ENCODE measurements at places on chromosomes 6 and 20.

GRCh38 chr20:39133201-39133600 is 171.1 kb downstream of the DHX35 start:
- DNase-seq: no peak

- no peak for DNase-seq
Measured at GRCh38 chr20:62244644-62245108, 6.4 kb downstream of the OSBPL2 start.

DNA sequence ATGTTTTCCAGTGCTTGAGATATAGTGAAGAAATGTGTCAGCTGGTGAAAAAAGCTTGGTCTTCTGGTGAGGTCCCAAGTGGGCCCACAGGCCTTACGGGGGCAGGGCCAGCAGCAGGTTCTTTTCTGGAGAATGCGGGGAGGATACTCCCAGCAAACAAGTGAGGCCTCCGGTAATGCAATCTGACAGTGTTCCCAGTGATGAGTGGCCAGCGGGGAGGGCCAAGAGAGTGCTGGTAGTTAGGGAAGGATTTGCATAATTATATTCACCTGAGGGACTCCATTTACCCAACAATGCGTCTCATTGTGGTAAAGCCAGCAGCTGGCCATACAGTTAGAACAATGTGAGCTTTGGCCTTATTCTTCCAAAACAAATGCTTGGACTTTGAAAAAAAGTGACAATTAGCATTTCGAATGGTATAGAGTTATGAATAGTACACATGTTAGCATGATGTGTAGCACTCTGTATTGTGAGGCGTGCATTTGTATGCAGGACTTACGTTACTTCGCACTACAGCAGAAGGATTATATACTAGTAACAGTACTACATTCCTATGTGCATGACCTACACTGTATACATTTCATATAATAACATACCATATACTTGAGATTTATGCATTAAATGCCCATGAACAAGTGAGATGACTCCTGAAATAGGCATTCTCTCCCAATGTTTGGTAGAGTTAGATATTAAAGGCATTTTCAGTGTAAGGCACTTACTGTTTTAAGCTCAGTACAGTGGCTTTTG is 69.8 kb downstream of the MYB start:
- DNase-seq: no peak

DNA sequence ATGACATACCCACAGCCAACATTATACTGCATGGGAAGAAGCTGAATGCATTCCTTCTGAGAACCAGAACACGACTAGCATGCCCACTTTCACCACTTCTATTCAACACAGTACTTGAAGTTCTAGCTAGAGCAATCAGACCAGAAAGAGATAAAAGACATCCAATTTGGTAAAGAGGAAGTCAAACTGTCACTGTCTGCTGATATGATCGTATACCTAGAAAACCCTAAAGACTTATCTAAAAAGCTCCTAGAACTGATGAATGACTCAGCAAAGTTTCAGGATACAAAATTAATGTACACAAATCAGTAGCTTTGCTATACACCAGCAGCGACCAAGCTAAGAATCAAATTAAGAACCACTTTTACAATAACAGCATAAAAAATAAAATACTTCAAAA is 60.5 kb downstream of the EYS start:
- no peak for DNase-seq

DNA sequence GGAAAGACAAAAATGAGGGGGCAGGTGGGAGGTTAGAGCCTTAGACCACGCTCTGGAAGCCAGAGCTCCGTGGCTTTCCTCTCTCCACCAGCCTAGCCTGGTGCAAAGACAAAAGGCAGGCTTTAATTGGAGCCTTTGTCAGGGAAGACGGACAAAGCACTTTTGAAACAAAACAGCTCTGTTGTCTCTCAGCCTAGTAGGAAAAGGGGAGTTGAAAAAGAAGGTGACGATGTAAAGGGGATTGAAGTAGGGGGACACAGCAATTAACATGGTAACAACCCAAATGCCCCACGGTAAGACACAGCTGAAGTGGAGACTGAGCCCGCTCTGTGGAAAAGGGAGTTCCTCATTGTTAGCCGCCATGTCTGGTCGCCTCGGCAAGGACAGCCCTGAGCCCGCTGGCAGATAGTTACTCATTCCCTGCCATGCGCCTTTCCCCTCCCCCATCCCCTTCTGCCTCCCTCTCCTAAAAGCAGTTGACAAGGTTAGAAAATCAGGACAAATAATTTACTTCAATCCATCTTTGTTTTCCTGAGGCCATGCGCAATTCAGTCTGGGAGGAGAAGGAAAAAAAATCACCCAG is 93.0 kb downstream of the TCP11 start:
- DNase-seq: no peak

GRCh38 chr20:10519361-10520046 is 84.4 kb downstream of the SLX4IP start:
- no peak for DNase-seq

DNA sequence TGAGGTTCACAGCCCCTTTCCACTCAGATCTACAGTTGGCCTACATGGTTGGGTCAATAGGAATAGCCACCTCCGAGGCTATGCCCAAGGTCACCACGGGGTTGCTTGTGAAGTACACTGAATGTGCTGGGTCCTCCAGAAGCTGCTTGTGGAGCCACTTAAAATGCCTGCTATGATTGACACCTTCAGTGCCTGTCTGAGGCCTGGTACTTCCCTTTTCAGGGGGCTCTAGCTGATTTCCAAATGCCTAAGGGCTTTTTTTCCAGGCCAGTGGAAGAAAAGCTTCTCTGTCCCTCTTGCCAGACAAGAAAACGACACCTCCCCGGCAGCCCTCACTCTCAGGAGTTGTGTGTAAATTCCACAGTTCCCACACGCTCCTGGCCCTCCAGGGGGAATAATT is 6.3 kb upstream of the NXT1 start:
- peak; percentile 54 for DNase-seq

DNA sequence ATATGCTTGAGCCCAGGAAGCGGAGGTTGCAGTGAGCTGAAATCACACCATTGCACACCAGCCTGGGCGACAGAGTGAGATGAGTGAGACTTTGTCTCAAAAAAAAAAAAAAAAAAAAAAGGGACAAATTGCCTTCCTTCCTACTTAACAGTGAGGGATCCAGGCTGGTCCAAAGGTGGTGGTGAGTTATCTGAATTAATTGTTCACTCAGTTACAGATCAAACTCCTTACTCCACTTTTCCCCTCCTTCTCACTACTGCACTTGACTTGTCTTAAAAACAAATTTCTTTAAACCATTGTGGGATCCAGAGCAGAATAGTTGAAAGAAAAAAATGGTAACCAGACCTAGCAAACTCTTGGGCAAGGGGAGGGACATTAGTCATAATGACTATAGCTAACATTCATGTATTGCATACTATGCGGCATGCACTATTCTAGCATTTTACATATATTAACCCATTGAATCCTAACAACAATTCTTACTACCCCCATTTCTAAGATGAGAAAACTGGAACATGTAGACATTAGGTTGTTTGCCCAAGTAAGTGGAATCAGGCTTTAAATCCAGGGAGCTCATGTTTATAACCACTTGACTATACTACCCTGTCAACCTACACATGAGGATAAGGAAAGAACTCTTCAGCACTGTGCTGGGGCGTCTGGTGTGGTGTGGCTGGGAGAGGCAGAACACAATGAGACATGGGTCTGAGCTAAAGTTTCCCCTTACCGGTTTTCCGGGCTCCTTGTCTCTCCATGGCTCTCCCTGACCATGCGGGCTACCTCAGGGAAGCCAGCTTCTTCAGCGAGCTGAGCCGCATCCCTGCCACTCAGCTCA is 1.5 kb downstream of the GPANK1 start:
- DNase-seq: no peak

DNA sequence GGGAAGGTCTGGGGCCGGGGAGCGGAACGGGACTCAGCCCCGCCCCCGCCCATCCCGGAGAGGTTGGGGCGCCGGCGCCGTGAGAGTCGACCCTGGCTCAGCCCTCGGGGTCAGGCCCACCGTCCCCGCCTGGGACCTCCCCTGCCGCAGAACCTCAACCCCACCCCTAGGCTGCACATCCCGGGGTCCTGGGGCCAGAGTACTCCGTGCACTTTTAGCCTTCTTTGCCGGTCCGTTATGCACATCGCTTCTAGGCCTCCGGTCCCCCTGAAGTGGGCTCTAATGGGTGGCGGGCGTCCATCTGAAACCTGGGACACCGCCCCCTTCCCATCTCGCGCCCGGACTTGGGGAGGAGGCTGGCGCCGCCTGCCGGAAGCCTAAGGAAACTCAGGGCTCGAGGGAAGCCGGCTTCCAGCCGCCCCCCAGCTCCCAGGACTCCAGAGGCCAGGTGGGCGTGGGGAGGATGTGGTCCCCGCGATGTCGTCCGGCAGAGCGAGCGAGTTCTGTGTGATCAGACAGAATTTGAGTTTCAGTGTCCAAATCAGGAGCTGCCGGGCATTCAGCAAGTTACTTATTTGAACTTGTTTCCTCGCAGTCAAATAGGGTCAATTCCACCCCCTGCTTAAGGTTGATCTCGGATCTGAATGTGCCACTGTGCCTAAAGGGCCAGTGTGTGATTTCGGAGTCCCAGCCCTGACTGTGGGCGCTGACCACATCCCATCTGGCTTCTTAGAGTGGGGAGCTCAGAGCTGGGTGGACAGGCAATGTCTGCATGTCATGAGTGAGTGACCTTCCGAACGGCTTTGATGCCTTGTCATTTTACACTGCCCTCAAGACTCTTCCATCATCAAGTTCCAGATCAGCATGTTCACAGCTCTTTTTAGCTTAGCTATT is 47.6 kb downstream of the CPXM1 start:
- peak; percentile 57 for DNase-seq

DNA sequence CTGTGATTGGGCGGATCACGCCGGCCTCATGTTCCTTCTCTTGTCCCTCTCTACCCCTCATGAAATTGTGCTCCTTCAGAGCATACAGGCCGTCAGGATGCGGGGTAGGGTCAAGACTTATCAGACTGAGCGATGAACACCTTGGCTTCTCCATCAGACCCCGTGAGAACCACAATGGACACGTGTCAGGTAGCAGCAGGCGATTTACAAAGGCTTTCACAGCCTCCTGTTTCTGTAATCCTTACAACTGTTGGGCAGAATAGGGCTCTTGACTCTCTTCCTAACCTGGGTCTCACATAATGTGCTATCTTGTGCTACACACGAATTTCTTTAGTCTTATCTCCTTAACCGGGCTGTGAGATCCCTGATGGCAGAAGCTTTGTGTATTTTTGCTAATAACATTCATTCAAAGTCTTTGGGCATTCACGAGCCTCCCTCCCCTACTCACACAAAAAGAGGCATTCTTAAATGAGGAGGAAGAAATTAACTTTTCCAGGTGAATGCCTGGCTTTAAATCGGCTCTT is 122.9 kb upstream of the SLC22A23 start:
- DNase-seq: no peak

DNA sequence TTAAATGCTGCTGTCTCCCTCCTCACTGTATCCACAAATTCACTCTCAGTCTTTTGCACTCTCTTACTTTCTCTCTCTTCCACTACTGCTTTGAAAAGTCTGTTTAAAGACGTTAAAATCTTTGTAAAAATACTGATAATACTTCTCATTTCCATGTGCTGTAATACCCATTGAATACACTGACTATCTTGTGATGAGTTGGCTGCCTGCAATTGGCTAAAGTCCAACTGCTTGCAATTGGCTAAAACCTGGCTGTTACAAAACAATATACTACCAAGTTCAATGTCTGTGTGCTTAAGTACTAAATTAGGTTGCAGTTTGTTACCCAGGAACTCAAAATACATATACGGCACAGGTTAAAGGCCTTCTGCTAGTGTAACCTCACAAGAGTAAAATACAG is 264.8 kb downstream of the THBS2 start:
- no peak for DNase-seq

GRCh38 chr6:151690303-151690702 is 117.2 kb upstream of the ESR1 start:
- DNase-seq: no peak

DNA sequence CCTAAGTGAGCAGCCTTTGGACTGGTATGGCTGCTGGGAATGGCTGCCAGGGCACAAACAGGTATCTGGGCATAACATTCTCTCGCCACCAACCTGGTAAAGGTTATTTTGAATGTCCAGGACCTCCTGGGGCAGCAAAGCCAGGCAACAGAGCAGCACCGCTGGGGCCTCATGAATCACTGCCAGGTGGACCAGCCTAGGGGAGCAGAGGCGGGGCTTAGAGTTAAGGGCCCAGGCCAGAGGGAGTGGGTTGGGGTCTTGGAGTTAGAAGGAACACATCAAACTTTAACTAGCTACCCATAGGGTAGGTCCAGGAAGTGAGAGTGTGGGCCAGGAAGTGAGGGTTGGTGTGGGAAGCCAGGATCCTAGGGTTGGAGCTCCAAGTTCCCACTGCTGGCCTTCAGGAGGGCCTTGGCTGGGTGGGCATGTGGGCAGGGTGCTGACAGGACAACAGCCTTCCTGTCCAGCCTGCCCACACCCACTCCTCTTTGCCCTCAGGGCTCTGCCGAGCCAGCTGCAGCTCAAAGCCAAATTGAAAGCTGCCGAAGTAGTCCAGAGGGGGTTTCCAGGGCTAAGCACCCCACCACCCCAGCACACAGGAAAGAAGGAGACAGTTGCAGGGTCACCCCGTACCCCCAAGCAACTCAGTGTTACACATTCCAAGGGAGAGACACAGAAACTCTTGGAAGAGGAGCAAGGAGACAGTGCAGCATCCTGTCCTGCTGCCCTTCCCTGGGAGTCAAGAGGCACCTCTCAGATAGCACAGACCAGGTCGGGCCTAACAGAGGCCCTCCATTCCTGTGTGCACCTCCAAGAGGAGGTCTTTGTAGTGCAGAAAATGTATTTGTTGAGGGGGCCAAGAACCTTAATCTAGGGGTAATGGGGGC is 2.6 kb downstream of the NFKBIE start:
- peak; percentile 18 for DNase-seq

GRCh38 chr6:158630938-158631616 is 13.5 kb downstream of the DYNLT1 start:
- DNase-seq: no peak

GRCh38 chr6:132344811-132345210 is 56.5 kb downstream of the MOXD1 start:
- no peak for DNase-seq

DNA sequence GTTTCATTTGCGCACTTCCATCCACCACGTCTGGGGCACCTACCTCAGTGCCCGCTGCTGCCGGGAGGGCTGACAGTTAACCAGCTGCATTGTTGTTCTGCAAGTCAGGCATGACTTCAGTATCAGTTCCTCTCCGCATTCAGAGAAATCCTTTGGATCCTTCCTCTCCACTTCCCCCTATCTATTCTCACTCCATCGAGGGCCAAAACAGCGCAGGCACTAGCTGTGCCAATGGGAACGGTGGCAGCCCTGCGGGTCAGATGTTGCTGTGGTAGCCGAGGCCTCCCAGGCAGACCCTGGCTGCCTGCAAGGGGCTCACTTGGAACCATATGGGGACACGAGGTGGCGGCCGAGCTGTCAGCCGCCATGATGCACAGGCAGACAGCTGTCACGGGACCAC is 64.2 kb upstream of the INSM1 start:
- no peak for DNase-seq

DNA sequence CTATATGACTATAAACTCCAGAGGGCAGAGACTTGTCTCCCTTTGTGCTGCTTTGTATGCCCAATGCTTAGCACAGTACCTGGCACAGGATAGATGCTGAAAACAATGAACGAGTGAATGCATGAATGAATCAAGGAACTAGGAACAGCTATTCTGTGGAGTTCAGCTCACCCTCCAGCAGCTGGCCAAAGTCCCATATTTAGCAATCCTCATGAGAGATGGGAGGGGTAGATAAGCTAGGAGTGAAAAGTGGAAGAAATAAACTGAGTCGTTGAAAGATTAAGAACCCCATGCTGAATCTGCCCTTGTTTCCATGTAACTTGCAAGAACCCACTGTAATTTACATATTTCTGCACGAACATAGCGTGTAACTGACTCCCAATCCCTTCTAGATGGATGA is 106.5 kb downstream of the MAFB start:
- no peak for DNase-seq

GRCh38 chr20:35404614-35405259 is 7.0 kb downstream of the UQCC1 start:
- no peak for DNase-seq
